ENCODE measurements at places on chromosomes 6 and 20.

- peak; percentile 87 for DNase-seq
Measured at GRCh38 chr6:52517502-52518278, 59.2 kb downstream of the TRAM2 start.

DNA sequence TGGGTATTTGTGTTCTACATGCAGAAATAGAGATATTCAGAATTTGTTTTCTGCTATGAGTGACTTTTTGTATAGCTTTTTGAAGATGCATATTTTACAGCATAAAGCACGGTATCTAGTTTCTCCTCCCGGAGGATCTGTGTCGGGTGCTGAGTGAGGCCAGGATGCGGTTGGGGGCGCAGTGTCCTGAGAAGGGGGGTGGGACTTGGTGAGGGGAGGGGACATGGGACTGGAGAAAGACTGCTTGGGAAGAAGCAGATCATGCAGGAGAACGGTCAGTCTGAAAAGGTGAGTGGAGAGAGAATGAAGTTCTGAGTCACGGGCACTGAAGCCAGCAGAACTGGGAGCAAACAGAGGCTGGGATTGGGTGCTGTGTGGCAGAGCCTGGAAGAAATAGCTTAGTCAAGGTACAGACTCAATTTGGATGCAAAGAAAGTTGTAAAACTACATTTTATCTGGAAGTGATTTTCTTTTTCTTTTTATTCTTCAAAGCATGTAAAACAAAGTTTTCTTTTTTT is 44.0 kb downstream of the STX11 start:
- no peak for DNase-seq

DNA sequence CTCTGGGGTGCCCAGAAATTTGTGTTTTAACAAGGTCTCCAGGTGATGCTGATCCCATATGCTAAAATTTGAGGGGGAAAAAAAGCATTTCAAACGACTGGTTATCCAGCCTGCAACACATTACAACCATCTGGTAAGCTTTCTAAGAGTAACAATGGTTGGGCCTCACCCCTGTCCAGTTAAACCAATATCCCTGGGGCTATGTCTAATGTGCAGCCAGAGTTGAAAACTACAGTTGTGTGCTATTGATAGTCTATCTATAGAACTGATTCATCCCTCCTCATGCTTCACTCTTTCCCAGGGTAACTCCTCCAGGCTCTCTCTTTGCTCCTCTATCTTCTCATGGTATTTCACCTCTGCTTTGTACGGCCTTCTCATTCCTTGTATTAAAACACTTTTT is 458.3 kb downstream of the MMUT start:
- DNase-seq: no peak

DNA sequence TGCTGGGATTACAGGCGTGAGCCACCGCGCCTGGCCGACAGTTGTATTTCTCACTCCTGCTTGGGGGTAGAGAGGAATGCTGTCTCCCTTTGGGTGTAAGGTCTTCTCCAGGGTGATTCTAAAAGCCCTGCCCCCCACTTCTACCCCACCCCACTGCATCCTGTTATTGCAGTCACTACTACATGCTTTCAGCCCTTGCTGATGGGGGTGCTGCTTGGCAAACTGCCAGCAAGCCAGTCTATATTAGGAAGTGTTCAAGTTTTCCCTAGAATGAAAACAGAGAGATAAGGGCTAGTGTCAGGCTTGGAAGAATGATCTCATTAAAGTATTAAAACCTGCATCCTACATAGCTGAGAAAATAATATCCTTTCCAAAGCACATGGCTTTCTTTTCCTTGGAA is 31.3 kb downstream of the TTI1 start:
- no peak for DNase-seq

DNA sequence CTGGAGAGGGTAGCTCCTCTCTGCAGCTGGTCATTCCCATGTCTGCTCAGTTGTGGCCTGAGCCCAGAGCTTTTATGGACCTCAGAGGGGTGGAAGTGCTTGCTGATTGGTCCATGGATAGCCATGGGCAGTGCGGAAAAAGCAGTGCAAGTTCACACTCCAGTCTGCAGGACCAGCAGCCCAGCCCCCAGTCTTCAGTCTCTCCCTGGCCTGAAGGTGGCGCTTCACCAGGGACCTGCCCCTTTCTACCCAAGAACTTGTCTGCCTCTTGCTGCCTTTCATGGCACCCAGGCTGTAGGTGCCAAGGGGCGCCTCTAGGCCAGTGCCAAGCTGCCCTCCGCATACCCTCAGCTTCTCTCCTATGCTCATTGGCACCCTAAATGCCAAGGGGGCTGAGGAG is 91.0 kb downstream of the TBXT start:
- no peak for DNase-seq

DNA sequence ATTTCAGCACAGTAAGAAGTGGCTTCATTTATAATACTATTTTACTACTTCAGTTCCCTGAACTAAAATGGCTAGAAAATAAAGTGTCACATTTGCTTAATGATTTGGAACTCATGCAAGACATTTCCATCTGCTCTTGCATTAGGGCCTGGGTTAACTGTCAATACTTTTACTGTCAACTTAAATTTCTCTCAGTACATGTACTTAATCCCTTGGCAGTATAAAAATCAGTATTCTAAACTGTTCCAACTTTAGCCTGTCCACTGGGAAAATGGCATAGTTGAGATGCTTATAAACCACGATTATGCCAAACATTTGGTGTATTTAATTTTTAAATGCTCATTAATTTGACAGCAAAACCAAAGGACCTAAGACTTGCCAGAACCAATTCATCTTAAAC is 154.5 kb downstream of the ASCC3 start:
- peak; percentile 42 for DNase-seq

DNA sequence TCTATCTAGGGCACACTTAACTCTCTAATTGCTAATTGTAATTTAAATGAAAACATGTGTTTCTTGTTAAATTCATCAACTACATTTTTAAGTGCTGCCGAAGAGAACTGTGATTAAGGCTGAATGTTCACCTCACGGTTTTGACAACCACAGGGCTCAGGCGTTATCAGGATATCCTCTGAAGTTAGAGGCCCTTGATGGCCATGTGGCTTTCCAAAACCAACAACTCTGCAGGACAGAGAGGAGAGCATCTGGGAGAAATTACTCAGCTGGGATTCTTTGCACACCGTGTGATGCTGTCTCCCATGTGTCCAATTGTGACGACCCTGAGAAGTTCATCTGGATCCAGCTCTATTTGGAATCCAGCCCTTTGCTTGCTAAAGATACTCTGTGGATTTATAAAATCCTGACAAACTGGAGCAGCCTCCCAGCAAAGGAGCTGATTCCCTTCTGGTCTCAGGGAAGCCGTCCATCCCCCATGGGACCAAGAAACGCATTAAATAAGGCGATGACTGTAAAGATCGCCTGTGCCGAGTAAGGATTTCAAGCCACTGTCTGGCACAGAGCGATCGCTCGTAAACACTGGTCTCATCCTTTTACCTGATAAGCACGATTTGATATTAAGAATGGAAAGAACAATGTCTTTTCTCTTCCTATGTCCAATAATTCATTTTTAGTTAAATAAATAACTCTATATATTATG is 401.1 kb downstream of the CD83 start:
- peak; percentile 37 for DNase-seq

GRCh38 chr6:108285381-108285780 is 9.5 kb upstream of the AFG1L start:
- no peak for DNase-seq

DNA sequence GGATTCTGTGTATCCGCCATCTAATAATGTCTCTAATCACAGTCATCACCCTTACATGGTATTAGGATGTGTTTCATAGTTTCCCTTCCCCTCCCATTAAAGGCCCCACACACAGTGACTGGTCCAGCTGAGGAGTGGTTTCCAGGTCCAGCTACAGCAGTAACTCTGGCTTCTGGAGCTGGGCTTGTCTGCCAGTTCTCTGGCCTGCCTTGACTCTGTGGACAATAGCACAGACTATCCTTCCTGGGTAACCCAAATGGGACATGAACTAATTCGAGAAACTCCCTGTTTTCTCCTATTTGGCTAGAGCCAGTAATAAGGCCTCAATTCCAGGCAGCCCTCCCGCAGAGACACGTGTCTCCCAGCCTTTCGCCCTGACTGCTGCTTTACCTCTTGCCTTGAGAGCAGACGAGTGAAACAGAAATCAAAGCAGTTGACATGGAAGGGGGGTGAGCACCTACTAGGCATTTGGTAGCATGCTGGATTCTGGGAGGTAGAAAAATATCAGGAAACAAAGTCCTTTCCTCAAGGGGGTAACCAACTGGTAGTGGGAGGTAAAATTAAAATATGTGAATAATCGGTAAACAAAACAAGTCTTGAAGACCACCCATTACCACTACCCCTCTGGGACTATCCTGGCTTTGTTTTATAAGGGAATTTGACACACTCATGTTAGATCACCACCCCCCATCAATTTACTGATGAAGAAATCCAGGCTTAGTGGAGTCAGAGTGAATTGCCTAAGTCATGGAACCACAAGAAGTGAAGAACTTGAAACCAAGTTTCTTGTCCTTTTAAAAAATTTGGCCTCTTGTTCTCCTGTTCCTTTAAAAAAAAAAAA is 1.2 kb downstream of the TRAF3IP2 start:
- peak; percentile 73 for DNase-seq

GRCh38 chr6:127300411-127300810 is 33.7 kb downstream of the RNF146 start:
- peak; percentile 79 for DNase-seq

- DNase-seq: no peak
Measured at GRCh38 chr6:117270055-117270842, 4.9 kb downstream of the VGLL2 start.

DNA sequence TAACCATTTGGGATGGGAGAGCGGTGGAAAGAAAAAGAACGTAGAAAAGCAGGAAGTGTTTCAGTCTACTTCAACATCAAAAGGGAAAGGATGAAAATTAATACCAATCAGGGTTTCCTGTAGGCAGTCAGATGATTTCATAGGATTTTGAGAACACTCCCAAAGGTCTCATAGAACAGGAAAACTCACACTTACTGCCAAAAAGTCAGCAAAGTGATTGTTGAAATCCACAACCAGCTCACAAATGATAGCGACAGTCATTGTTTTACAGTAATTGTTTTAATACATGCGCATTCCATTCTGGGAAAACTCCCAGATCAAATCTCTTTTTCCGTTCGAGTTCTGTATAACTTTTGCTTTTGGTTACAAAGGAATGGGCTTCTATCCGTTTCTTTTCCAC is 5.3 kb upstream of the CNKSR3 start:
- no peak for DNase-seq

DNA sequence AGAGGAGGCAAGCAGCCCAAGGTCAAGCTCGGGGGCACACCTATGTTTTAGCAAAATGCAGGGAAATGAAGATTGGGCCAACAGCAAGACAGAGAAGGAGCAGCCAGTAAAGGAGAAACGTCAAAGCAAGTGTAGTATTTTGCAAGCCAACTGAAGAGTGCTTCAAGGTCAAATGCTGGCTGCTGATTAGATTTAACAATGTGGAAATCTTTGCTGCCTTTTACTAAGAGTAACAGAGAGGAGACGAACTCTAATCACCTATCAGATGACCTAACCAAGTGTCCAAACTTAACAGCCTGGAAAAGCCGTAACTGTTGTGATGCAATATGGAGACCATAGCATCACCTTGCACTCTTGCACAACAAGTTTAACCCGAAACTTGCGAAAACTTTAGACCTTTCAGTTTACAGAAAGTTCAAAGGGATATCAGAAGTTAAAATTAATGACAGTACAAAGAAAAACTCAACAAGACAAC is 30.4 kb downstream of the AKIRIN2 start:
- DNase-seq: no peak

- DNase-seq: no peak
Measured at GRCh38 chr6:39804466-39805065, 12.4 kb downstream of the DAAM2 start.

- DNase-seq: no peak
Measured at GRCh38 chr6:148345176-148345575, 2.5 kb downstream of the SASH1 start.

GRCh38 chr6:84804720-84805119 is 40.3 kb upstream of the TBX18 start:
- no peak for DNase-seq

- no peak for DNase-seq
Measured at GRCh38 chr6:36720251-36721141, 22.9 kb downstream of the RAB44 start.

GRCh38 chr6:15026832-15027231 is 219.0 kb upstream of the JARID2 start:
- DNase-seq: no peak

DNA sequence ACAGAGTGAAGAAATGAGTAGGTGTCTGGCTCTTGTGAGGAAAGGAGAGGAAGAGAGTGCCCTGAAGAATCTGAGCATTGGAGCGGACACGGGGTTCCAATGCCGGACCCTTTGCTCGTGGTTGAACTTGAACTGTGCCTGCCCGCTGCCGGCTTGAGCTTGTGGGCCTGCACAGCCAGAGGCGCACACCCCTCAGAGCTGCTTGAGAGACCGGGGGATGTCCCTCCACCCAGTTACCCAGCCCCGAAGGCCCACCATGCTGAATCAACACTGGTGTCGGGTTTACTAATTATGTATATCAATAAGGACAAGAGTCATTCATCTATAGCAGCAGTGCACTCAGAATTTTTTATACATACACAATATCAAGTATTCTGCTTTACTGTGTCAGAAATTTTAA is 218.3 kb upstream of the CST7 start:
- no peak for DNase-seq

- no peak for DNase-seq
Measured at GRCh38 chr6:37982317-37982716, 162.8 kb downstream of the ZFAND3 start.

DNA sequence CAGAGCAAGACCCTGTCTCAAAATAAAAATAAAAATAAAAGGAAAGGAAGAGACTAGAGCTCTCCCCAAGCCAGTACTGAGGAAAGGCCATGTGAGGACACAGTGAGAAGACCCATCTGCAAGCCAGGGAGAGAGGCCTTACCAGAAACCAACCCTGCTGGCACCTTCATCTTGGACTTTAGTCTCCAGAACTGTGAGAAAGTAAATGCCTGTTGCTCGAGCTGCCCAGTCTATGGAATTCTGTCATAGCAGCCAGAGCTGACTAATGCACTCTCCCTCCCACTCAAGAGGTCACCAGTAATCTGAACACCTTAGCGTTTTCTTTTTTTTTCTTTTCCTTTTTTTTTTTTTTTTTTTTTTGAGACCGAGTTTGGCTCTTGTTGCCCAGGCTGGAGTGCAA is 7.3 kb upstream of the PRPH2 start:
- DNase-seq: no peak

DNA sequence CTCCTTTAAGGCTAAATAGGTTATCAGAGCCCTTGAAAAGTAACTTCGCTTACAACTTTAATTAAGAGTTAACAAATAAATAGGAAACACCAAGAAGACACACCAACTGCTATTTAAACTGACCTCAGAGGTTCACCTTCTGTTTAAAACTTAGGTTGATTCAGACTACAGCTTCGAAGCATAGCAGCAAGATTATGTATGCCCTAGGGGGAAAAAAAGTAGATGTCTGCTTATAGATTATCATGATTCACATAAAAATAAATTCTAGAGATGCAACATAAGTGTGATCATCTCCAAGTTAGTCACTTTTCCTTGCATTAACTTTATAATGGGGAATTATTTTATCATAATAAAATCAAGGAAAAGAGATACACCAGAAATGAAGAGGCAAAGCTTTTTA is 8.9 kb downstream of the PNISR start:
- DNase-seq: no peak

- no peak for DNase-seq
Measured at GRCh38 chr6:21590346-21590745, 3.2 kb upstream of the SOX4 start.

Data from GM04503 (cell line).